ENCODE measurements at places on chromosomes 5 and 9. TPM values are rescaled to one million over a fixed set of nuclear protein-coding genes. Genes with fewer than 3 reads are reported as not detected.

DNA sequence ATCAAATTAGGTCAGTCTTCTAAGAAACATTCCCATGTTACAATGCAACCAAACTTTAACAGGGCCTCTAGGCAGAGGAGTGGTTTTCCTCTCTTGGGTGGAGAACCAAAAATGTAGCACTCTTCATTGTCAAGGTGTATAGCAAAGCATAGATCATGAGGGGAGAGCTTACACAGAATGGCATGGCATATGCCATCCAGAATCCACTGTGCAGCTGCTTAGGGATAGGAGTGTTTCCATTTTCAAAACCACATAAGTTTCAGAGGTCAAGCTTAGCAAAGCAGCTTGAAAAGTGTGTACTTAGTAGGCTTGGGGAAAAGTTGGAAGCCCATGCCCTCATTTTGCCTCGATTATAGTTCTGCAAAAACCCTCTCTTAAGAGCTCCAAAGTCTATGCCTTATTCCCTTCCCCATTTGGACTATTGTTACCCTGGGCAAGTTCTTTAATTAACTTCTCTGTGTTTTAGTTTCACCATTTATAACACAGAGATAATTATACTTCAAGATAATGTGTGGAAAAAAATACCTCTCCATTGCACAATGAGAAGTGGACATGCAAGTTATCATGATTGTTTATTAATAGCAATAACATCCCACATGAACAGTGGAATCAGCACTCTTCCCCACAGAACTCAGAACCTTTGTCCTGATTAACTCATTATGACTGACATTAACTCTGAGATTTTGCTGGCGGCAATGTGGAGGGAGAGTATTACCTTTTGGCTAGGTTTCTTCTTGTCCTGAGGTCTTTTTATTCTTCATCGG, 398.9 kb upstream of the WWC1 start:
- DNase-seq, result no peak

- no peak for DNase-seq
These were observed 1762.2 kb upstream of the WWC1 start for GRCh38 chr5:166529200-166529599.

DNA sequence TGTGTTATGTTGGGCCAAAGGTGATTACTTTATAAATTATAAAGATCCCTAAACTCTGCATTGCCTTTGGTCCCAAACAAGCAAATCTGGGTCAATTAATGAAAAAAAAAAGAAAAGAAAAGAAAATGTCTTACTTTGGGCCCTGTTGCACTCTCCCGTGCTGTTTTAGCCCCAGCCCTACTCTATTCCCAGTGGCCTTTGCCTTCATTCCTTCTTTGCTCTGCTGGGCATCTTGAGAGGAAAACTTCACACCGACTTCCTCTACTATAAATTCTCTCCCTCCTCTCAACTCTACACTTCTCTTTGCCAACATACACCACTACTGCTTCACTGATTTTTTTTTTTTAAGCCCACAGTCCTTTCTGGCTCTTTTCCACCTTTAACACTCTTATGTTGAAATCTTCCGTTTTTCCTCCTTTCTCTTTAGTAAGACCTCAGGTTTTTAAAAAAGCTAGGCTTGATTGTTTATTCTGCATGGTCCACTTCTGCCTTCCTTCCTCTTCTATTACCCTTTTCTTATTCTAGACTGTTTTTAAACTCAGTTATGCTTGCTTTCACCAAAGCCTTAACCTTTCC, 4.5 kb upstream of the MSMP start:
- DNase-seq, result no peak

DNA sequence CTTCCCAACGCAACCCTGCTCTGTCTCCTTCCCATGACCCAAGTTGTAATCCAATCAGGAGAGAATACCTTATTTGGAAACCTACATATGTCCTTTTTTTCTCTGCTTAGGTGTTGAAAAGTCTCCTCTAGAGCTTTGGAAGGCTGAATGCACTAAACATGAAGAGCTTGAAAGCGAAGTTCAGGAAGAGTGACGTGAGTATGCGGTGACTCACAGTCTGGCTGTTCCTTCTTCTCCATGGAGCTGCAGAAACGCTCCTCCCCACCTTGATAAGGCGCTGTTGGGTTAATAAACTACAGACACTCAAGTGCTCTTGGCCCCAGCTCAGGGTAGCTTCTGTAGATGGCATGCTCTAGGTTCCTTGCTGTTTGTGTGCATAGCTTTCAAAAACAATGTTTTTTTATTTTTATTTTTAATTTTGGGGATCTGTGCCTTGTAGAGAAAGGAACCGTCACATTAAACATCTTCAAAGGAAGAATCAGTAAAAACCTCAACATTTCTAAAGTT, 30.7 kb downstream of the RAI14 start:
- DNase-seq, result peak; percentile 77

GRCh38 chr5:73440262-73440661, 8.3 kb downstream of the FOXD1 start:
- no peak for DNase-seq

DNA sequence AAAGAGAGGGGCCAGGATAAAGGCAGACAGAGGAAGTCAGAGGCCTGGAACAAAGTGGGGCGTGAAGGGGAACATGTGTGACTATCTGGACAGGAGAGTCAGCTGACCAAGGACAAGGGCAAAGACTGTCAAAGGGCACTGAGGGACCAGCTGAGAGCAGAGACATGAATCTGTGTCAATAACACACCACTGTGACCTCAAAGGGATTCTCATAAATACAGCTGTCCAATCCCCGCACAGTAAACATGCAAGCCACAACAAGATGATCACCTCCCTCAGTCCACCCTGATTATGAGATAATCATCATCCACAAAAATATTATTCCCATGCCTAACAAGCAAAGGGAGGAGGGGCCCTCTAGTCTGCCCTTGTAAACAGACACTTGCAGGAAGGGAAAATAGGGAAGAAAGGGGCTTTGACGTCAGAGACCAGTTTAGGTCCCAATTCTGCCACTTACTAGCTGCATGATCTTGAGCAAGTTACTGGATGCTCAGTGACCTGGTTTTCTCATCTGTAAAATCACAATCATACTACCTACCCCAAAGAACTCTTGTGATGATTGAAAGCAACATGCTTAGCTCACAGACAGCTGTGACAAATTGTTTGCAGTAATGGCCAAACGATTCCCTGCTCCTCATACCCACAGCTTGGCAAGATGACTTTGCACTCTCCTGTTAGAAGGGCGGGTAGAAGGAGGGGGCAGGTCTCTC, 41.8 kb downstream of the RAPGEF1 start:
- no peak for DNase-seq

- no peak for DNase-seq
These were observed 85.5 kb upstream of the PITX1 start for GRCh38 chr5:135119481-135119880.

DNA sequence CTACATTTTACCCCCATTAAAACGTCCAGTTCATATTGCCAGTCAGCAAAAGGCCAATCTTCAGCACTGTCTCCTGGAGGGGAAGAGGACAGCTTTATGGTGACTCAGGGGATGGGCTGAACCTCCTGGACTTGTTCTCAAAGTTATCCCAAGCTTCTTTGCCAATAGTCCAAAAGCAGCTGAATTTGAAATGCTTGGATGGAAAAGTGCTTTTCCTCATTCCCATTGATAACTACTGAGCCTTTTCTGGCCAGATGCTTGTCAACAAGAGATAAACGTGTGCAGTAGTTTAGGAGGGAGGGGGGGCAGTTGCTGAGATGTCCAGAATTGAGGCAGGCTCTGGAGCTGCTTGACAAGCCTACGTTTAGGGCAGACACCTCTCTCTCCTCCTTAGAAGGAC, 43.5 kb downstream of the MTX3 start:
- no peak for DNase-seq

DNA sequence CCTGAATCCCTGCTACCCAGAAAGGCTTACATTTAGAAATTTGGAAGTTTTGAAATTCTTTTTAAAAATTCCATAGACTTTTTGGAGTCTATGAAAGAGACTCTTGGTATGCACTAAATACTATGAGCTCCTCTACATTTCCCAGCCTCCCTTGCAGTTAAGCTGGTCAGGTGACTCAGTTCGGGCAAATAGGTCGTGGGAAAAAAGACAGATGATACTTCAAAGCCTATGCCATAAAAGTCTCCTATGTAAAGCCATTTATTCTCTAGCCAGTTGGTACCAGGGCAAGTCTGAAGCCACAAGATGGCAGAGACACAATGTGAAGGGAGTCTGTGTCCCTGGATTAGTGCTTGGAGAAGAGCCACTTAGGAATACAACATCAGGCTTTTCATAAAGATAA, 101.8 kb downstream of the BOD1 start:
- peak; percentile 24 for DNase-seq

GRCh38 chr5:38121420-38121819, 136.9 kb upstream of the EGFLAM start:
- no peak for DNase-seq

GRCh38 chr9:92155221-92155620, 40.0 kb upstream of the SPTLC1 start:
- DNase-seq, result no peak

DDX4 gene
- not detected for total RNA-seq

DMGDH gene
- total RNA-seq, result not detected

BARHL1 gene
- total RNA-seq, result not detected

PAPPA gene
- total RNA-seq, result 5.3 TPM

GMCL2 gene
- total RNA-seq, result not detected

F12 gene
- total RNA-seq, result 3.9 TPM

Measured in SJSA1 (cell line).